ENCODE measurements at places on chromosomes 2 and 18. TPM values are rescaled to one million over a fixed set of nuclear protein-coding genes. Genes with fewer than 3 reads are reported as not detected.

DNA sequence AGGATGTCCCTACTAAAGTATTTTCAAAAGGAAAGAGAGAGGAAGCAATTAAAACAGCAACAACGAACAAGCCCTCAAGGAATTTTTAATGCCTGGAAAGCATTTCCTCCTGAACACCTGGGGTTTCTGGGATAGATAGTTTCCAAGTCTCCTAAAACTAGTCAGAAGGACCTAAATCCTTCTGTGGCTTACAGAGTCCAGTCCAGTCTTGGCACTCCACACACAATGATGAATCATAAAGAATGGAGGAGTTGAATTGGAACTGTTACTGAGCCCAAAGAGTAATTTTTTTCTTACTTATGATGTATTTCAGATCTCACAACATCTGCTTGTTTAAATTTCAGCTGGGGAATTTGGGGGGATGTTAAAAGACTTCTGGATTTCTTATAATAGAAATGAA lies 144.6 kb upstream of the SETBP1 start:
- no peak for DNase-seq

DSEL gene
- polyA plus RNA-seq, result 20.3 TPM

C1GALT1C1L gene
- polyA plus RNA-seq, result 5.0 TPM

CGREF1 gene
- 7.4 TPM for polyA plus RNA-seq

- DNase-seq, result no peak
Observed at GRCh38 chr18:51686590-51686989, 489.1 kb upstream of the MEX3C start.

GRCh38 chr2:96514521-96514920 lies 9.4 kb upstream of the NEURL3 start:
- DNase-seq, result no peak

MEX3C gene
- 64.3 TPM for polyA plus RNA-seq

GRCh38 chr2:1682181-1682440 lies 62.2 kb downstream of the PXDN start:
- DNase-seq, result no peak

DNA sequence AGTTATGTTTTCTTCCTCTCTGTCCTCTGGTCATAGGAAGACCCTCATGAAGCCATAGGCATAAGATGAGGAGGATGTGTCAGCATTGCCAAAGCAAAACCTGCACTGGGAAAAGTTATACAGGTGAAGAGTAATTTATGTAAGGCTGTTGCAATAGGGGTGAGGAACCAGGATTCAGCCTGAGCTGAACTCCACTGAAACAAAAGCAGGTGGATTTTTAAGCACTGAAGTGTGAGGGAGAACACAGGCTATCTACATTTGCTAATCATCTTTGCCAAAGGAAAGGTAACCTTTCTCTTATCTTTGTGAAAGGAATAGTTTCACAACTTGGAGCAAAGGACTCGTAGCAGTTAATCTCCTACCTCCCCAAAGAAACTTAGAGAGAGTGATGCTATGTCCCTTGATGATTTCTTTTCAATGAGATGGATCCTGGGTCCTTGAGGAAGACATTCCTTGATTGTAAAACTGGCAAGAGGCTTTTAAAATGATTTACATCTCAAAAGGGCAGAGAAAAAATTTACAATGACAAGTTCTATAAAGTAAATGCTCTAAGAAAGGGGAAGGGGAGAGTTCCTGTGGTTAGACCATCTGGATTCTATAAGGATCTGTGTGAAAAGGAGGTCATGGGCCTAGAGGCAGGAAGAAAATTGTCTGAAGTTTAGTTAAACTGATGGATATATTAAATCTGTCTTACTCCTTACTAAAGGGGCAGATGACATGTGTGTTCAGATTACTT lies 385.4 kb upstream of the CDH7 start:
- peak; percentile 5 for DNase-seq

DNA sequence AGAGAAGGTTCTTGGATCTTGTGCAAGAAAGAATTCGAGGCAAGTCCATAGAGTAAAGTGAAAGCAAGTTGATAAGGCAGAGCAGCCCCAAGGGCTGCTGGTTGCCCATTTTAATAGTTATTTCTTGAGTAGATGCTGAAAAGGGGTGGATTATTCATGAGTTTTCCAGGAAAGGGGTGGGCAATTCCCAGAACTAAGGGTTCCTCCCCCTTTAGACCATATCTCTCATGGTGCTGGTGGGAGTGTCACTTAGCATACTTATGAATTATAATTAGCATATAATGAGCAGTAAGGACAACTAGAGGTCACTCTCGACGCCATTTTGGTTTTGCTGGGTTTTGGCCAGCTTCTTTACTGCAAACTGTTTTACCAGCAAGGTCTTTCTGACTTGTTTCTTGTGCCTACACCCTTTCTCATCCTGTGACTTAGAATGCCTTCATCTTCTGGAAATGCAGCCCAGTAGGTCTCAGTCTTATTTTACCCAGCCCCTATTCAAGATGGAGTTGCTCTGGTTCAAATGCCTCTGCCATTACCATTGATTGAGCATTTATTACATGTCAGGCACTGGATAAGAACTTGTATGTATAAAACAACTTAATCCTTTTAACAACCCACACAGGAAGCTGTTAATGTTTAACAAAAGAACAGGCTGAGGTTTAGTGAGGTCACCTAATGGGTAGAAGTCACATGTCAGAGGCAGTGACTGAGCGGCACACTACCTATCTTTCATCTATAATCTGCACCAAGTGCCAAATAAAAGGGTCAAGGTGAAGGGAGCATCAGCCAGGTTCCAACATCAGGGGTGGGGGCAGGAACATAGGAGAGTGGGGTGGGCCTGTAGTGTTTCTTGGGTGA lies 250.9 kb downstream of the ICOS start:
- DNase-seq, result peak; percentile 43

GRCh38 chr2:234556848-234557573 lies 60.1 kb upstream of the ARL4C start:
- DNase-seq, result no peak

- DNase-seq, result no peak
Observed at GRCh38 chr2:137206069-137206468, 440.7 kb downstream of the THSD7B start.

DNA sequence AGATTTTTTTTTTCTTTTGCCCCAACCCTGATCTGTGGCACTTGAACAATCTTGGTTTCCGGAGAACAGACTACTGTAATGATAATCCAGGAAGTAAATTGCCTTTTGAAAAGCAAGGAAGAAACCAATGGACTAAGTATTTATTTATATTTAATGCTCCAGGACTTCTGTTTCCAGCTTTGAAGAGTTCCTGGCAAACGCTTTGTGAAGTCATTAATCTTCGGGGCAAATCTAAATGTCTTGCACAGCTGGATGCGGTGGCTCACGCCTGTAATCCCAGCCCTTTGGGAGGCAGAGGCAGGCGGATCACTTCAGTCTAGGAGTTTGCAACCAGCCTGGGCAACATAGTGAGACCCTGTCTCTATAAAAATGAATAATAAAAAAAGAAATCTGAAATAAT lies 135.1 kb upstream of the GATA6 start:
- no peak for DNase-seq

DNA sequence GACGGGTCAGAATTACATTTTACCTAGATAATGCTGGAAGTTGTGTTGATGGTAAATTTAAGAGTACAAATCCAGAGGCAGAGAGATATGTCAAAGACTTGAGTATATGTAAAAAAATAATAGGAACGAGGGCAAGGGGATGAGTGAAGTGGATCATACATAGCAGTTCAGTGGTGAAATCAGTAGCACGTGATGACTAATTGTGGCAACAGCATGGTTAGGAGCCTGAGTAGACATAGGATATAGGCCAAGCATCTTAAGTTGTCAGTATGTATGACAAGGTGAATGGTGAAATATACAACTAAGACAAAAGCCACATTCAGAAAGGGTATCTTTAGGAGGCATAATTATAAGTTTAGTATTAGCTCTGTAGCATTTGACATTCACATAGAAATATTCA lies 826.5 kb upstream of the PIK3C3 start:
- DNase-seq, result no peak

- no peak for DNase-seq
Observed at GRCh38 chr2:218999881-219000568, 6.8 kb upstream of the CRYBA2 start.

SERPINB4 gene
- not detected for polyA plus RNA-seq

DNA sequence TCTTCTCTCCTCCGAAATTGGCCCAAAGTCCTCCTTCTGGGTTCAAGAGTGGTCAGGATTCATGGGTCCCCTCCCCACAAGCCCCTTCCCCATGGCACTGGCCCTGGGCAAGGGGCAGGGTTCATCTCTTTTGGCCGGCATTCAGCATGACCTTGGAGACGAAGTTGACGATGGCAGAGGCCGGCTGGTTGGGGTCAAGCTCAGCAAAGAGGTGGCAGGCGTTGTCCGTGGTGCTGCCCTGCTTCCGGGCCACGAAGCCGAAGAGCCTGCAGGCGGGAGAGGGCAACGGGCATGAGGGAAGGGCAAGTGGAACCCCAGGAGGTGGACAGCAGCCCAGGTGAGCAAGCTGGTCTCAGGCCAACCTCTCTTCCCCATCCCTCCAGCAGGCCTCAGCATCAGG lies 198.5 kb downstream of the TNS1 start:
- no peak for DNase-seq

DNA sequence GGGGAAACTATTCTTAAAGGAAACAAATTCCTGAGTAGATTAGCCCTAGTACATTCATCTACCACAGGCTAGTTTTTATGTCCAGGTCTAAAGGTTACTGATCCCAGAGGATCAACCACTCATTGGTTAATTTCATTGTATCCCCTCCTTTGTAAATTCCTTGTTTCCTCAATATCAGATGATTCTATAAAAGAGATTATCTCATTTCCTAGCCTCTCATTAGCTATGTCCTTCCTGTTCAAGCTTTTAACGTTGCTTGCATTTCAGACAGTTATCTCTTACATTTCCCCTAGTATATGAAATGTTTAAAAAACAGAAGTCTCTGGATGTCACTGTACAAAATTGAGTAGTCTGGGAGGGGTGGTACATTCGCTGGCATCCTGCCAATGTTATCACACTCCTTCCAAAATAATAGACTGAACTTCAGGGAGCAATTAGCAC lies 24.2 kb upstream of the ARMC9 start:
- DNase-seq, result no peak

- DNase-seq, result no peak
Observed at GRCh38 chr2:30511122-30512083, 64.4 kb downstream of the LCLAT1 start.

GCG gene
- not detected for polyA plus RNA-seq

GRCh38 chr18:79532313-79533007 lies 136.7 kb downstream of the NFATC1 start:
- DNase-seq, result no peak

GRCh38 chr2:236161531-236161930 lies 6.7 kb downstream of the GBX2 start:
- DNase-seq, result no peak
